ENCODE measurements at places on chromosomes 2 and 18.

DNA sequence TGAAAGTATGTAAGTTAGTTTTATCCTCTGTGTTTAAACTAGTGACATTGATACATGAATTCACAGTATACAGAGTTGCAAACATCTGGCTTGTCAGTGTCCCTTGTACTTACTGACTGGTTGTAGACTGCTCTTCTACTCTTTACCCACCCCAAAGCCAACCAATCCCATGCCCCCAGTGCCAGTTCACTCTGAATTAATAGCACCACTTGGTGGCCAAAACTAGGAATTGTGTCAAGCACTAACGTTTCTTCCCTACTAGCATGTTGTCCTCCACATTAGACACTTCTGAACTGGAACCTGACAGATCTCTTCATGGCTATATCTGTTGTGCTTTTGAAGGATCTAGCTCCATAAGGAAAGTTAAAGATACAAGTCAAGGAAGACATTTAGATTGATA lies 27.2 kb upstream of the OTX1 start:
- no peaks in the 10 kb centered on the region for H3K4me1 ChIP-seq
- H3K36me3 ChIP-seq = no peaks in the 10 kb centered on the region
- H3K27me3 ChIP-seq = no peaks in the 10 kb centered on the region
- DNase-seq = no peak

DNA sequence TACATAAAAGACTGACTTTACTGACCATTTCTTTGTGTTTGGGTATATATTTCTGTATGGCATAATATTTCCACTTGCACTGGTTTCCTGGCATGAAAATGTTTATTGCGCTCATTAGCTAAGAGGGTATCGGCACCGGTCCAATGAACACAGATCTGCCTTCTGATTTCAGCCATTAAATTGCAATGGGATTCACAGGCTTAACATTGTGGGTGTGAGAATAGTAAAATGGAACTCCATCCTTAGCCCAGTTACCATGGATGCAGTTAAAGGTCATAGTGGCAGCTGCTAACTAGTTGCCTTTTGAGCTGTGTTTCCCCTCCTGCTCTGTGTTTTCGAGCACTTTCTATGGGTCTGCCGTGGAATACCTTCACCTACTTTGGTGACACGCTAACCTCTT lies 352.6 kb upstream of the POU3F3 start:
- no peak for DNase-seq
- no peaks in the 10 kb centered on the region for H3K27me3 ChIP-seq
- H3K4me3 ChIP-seq = no peak overlapping the region
- no peaks in the 10 kb centered on the region for H3K36me3 ChIP-seq
- H3K27ac ChIP-seq = no peak overlapping the region
- H3K4me1 ChIP-seq = no peaks in the 10 kb centered on the region

- no peaks in the 10 kb centered on the region for H3K4me1 ChIP-seq
- no peak overlapping the region for H3K27ac ChIP-seq
- no peaks in the 10 kb centered on the region for H3K27me3 ChIP-seq
- no peak for DNase-seq
- no peaks in the 10 kb centered on the region for H3K36me3 ChIP-seq
Measured at GRCh38 chr2:35580956-35581355, 774.6 kb upstream of the CRIM1 start.

DNA sequence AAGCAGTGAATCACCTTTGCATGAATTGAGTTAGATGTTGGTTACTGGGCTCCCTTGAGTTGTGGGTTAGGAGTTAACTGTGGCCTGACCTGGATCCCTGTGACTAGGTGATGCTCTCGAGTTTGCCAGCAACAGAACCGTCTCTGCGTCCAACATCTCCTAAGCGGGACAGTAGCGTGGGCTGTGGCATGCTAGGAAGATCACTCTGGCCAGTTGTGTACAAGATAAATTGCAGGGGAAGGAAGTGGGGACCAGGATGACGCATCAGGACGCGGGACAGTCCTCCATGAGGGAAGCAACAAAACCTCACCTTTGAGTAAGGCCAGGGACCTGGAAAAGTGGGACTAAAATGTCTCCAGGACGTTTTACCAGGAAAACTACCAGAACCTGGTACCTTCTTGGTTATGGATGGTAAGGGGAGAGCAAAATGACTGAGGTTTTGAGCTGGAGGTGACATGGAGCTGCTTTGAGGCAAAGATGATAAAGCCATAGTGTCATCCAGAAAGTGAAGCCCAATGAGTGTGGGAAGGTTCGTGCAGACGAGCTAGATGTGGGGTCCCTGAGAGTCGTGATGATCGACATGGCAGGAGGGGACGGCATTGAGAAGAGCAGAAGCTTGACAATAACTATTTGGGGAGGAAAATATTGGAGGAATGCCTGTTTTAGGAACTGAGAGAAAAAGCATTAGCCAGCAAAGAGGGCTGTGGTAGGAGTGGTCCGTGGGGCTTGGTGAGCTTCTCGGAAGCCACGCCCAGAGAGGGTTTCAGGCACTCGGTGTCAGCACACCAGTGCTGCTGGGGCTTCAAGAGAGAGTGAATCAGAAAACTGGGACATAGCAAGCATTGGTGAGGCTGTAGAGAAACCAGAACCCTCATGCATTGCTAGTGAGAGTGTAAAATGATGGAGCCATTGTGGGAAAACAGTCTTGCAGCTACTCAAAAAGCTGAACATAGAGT lies 95.1 kb downstream of the SMAD7 start:
- H3K27me3 ChIP-seq = no peaks in the 10 kb centered on the region
- H3K4me3 ChIP-seq = no peak overlapping the region
- H3K27ac ChIP-seq = no peak overlapping the region
- H3K36me3 ChIP-seq = no peaks in the 10 kb centered on the region
- H3K4me1 ChIP-seq = peaks cover 24% of the 10 kb centered on the region
